ENCODE measurements at places on chromosomes 5 and 9.

DNA sequence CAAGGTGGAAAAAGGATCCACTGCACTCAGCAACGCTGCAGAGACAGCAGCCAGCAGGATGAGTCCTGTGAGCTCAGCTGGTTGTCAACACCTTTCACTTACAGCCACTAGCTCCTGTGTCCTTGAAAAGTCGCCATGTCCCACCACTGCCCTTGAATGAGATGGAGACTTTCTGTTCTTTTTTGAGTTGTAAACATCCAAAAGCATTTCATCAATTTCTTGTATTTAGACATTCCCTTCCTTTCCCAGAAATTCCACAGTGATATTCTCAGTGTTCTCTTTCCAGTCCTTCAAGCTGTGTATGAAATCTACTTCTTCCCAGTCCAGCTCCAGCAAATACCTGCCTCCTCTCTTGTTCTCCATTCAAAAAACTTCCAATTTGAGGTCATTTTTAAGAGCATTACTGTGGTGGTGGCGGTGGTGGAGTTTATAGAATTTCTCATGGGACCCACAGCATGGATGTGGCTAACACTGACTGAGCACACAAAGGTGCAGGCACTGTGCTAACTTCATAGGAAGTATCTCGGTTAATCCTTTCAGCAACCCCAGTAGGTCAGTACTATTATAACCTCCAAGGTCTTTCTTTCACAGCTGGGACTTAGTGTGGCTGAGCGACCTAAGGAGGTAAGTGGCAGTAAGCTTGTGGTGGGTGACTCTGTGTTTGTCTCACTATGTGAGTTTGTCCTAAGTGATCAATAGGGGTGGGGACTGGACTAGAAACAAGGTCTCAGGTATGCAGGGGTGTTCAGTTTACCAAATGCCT lies 15.0 kb upstream of the GPX3 start:
- DNase-seq, result no peak

- no peak for DNase-seq
These were observed 18.4 kb upstream of the SCGB3A2 start for GRCh38 chr5:147859962-147860640.

DNA sequence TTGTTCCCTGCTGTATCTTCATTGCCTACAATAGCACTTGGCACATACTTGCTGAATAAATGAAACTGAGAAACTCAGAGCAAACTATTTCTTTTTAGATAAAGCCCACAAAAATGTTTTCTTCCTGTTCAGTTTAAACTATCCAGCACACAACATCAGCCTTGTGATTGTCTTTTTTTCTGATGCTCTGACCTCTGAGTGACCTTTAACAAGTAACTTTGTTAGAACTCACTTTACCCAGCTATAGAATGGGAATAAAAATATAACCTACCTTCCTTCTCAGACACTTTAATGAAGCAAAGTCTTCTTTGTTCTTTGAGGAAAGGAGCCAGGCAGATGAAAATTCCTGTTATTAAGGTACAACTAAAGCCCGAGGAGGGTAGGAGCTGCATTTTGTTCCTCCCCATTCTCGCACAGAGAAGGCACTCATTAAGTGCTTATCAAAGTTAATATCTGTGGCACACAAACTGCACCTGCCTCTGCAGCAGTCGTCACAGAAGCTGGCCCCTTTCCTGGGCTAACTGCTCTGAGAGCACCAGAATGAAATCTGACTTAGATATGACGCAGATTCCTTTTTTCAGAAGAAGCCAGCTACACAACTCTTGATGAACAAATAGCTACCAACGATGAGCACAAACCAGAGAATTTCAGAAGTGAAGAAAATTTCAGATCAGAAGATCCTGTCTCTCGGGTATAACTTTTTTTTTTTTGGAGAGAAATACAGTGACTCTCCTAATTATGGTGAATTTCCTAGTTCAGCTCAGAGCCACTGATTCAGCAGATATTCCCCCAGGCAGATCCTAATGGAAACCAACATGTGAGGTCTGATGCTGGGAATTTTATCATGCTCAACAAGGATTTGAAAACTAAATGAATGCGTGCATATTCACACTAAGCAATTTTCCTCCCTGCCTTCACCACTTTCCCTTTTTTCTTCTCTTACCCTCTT lies 31.0 kb upstream of the NR3C1 start:
- no peak for DNase-seq

GRCh38 chr5:172687940-172688339 lies 46.9 kb downstream of the NEURL1B start:
- DNase-seq, result no peak

DNA sequence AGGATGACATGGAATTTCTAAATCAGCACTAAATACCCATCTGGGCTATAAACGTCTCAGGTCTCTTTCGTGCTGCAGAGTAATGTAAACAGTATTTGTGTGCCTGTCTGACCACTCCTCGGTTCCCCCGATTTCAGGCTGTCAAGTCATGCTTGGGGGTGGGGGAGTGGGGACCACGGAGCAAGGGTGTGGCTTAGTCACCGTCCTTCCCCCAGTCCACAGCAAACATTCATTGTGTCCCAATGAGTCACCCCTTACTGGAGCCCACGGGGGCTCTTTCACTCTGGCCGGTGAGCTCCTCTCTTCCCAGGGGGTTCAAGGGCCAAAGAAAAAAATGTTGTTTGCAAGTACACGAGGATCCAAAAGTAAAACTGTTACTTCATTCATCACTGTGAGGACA lies 72.4 kb upstream of the ICE1 start:
- DNase-seq, result no peak

DNA sequence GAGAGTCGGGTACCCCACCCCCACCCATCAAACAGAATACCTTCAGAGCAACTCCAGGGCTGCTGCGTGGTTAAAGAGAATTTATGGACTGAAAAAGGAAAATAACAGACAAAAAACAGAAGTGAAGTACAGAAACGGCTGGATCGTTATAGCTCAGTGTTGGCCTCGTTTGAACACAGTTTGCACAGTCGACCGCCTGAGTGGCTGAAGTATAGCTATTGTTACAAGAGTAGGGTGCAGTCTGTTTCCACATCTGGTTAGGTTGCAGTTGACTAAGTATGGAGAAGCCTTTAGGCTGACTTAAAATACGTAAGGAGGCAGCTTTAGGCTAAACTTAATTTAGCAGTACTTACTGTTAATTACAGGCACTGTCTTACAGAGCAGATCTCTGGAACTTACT lies 121.2 kb downstream of the GCNT1 start:
- DNase-seq, result no peak

DNA sequence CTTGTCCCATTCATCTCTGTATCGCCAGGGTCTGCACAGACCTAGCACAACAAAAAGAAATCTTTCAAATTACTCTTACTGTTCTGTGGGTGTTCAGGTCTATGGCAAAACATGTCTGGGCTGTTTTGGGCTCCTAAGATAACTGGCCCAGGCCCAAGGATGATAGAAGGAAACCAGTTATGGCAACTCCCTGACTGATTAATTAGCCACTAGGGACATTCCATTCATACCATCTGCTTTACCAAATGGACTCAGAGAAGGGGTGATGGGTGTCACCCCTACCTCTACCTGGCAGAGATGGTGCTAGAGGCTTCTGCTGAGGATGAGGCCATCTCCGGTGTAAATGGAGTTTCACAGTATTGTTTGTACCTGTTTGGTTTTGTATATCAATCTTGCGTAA lies 1.9 kb downstream of the SLC31A2 start:
- peak; percentile 47 for DNase-seq

DNA sequence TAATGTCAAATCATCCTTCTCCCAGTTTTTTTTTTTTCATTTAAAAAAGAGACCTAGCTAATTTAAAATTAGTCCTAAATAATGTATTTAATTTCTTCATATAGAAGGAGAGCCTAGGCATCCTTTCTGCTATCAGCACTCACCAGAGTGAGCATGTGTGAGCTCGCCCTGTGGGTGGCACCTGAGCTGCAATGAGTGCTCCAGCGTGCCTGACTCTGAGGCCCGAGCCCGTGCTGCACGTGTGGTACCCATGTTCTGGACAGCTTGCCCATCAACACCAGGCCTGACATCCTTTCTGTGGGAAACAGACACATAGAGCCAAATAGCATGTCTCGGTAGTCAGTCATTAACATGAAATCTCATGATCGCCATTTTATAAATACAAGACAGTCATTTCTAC lies 381.4 kb downstream of the DTWD2 start:
- no peak for DNase-seq

DNA sequence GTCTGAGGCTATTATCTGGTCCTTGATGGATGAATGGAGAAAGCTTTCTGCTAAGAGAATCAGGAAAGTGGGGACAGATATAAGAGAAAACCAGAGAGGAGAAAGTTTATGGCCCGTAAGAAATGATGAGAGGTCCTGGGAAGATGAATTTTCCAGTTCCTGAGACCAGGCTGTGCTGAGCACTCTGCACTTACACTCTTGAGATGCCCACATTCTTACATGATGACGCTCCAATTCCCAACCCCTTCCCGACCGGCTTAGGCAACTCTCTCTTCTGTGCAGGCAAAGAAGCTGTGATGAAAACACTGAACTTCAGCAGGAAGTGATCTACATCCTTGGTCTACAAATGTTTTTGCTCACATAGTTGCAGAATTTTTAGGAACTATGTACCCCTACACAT lies 417.0 kb downstream of the ARHGEF28 start:
- peak; percentile 88 for DNase-seq

- no peak for DNase-seq
These were observed 143.8 kb upstream of the DHFR start for GRCh38 chr5:80798633-80799032.

GRCh38 chr5:67196537-67197059 lies at the start of gene CD180:
CD180 (minus strand) TSS chr5:67196799; CDS start chr5:67196641, 158 bp downstream.
- no peak for DNase-seq

GRCh38 chr5:9596171-9596780 lies 33.9 kb downstream of the TAS2R1 start:
- DNase-seq, result peak; percentile 44

GRCh38 chr5:25399878-25400480 lies 755.2 kb upstream of the CDH10 start:
- DNase-seq, result no peak

DNA sequence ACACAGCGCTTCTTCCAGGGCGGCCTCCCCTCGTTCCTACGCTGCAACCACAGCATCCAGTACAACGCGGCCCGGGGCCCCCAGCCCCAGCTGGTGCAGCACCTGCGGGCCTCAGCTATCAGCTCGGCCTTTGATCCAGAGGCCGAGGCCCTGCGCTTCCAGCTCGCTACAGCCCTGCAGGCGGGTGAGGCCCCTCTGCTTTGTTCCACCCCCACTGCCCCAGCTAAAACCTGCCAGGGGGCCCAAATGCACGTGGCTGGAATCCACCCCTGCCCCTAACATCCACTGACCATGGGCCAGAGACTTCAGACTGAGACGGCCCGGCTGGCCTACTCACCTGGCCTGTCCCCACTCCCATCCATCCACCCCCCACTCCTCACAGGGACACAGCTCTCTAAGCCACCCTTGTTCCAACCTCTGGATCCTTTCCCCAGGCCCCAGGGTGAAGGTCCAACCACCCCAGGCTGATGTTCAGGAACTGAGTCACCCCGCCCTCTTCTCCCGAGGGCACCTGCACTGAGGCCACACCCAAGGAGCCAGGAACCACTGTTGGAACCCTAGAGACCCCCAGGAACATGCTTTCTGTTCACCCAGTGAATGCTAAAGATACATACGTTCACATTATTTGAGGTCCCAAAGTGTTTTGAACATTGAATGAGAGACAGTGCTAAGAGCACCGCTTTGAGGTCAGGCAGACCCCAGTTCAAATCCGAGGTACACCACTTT lies 18.9 kb upstream of the ASS1 start:
- no peak for DNase-seq

- DNase-seq, result peak; percentile 95
These were observed 121.1 kb upstream of the IL12B start for GRCh38 chr5:159451197-159452052.

- DNase-seq, result no peak
These were observed 125.7 kb downstream of the SEMA6A start for GRCh38 chr5:116448870-116449427.

DNA sequence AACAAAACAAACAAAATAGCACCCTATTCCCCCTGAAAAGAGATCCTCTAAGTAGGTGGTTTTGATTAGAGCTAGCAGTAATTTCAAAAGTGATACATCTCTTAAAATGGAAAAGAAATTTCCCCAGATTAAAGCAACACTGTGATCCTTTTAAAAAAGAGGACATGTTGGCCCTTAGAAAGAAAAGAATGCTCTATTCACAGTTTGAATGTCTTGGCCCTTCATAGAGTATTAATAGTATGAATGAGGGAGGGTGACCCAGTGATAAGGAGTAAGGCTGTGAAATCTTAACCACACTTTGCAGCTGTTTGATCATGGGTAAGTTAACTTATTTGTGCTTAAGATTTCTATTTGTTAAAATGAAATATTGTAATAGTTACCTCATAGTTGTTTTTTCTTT lies 467.7 kb upstream of the MEF2C start:
- DNase-seq, result no peak

GRCh38 chr5:77885519-77885918 lies 109.4 kb upstream of the TBCA start:
- no peak for DNase-seq

DNA sequence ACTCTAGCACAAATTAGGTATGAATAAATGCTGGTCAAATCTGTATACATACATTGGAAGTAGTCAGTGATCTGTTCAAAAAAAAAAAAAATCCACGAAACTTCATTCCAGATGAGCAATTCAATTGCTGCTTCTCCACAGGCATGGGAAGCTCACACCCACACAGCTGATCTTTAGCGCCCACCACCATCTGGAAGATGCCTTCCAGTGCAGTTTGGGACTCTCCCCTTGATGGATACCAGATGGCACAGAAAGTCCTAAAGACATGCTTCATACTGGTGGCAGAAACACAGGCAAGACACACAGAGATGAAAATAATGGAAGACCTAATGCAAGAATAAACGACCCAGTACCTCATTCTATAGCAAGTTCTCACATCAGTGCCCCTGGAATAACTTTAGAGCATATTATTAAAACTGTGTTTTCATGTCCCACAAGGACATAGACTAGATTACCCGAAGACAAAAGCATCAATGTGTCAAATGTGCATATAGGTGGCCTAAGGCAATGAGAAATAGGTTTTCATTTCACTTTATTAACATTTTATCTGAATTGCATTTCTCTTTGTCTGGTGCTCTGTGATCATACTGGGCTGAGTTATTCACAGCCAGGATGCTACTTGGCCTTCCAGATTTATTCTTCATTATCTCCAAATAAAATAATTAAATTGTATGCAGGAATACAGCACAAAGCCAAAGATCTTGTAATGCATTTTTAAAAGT lies 135.4 kb upstream of the TAS2R1 start:
- DNase-seq, result peak; percentile 85

- no peak for DNase-seq
These were observed 323.6 kb downstream of the DRD1 start for GRCh38 chr5:175120412-175120811.

Measured in AG10803 (cell line).